Foreskin keratinocyte (primary cell): ENCODE measurements at places on chromosomes 1 and 21.

DNA sequence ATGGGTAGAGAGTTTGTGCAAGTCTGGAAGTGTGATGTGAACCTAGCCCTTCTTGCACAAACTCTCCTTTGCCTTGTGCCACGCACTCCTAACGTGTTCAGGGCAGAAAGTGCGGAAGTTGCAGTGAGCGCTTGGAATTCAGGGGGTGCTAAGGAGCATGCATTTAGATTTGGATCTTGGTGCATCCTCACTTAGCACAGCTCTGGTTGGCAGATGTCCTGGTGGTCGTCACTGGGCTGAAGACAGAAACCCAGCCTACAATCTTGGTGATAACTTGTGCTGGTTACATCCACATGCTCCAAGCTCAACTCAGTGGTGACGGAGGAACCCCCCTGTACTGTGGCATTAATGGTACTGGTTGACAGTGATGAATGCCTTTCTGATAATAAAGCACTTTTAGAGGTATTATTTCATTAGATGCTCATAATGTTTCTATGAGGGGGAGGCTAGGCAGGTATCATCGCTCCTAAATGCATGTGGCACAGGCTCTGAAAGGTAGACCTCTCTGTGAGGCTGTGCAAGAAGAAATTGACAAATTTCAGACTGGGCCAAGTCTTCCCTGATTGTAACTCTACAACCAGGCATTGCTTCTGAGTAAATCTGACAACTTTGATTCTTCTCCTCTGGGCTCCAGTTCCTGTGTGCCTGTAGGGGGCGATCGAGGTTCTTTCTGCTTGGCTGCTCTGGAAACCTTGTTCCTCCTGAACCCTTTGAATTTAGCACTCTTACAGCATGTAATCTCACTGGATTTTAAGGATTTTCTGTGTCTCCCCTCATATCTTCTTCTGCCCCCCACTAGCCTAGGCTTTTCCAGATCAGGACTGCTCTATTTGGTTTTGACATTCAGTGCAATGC lies 40.6 kb downstream of the MAPKAPK2 start:
- no peak for DNase-seq

DNA sequence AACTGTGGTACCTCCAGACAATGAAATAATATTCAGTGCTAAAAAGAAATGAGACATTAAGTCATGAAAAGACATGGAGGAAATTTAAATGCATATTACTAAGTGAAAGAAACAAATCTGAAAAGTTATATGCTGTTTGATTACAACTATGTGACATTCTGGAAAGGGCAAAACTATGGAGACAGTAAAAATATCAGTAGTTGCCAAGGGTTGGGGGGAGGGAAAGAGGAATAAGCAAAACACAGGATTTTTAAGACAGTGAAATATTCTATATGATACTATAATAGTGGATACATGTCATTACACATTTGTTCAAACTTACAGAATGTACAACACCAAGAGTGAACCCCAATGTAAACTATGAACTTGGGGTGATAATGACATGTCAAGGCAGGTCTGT lies 38.2 kb upstream of the PKN2 start:
- DNase-seq = no peak

GRCh38 chr1:210447456-210448057 lies 118.9 kb downstream of the HHAT start:
- DNase-seq = no peak

- DNase-seq = peak; percentile 78
These were observed 3.0 kb downstream of the PTPN22 start for GRCh38 chr1:113868387-113869083.

DNA sequence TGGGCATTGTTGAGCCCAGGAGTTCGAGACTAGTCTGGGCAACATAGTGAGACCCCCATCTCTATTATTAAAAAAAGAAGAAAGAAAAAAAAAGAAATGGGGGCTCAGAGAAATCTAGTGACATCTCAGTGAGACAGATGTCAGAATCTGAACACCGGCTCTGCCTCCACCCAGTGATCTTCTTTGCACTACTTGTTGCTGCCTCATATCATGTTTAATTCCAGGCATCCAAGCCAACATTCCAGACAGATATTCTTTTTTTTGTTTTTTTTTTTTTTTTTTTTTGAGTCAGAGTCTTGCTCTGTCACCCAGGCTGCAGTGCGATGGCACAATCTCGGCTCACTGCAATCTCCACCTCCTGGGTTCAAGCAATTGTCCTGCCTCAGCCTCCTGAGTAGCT lies 5.0 kb upstream of the ARL8A start:
- DNase-seq = no peak

- DNase-seq = no peak
These were observed 68.9 kb downstream of the NMNAT2 start for GRCh38 chr1:183349201-183349711.

GRCh38 chr1:13679651-13680050 lies 20.3 kb upstream of the PRDM2 start:
- DNase-seq = no peak
